ENCODE measurements at places on chromosomes 3 and 15. TPM values are rescaled to one million over a fixed set of nuclear protein-coding genes. Genes with fewer than 3 reads are reported as not detected.

The KLHL6 gene
- 1.5 TPM for total RNA-seq

The SPATA12 gene
- total RNA-seq, result not detected

The FOXB1 gene
- total RNA-seq, result not detected

The SMAD3 gene
- 89.3 TPM for total RNA-seq

The CEMIP gene
- total RNA-seq, result not detected

DNA sequence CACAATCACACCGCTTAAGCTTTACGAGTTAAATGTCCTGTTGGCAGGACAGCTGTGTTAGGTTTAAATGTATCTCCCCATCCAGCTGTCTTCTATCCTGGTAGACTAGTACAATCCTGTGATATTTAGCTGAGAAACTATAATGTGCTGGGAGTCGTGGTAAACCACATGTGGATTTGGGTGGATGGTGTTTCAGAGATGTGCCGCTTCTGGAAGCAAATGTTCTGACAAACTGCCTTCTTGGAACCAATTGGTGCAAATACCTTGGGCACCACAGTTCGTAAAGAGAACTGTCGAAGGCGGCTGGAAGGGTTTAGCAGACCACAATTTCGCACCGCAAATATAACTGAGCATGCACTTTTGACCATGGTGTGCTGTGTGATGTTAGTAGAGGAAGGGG, 15.0 kb downstream of the SCG5 start:
- no peak for DNase-seq

GRCh38 chr3:31096661-31097395, 202.4 kb upstream of the GADL1 start:
- DNase-seq, result no peak

GRCh38 chr3:160876643-160877042, 120.6 kb downstream of the PPM1L start:
- DNase-seq, result no peak

Measured in ascending aorta (tissue), 2 donors.